Colonic mucosa (tissue), 4 donors: ENCODE measurements at places on chromosomes 6 and 20. TPM values are rescaled to one million over a fixed set of nuclear protein-coding genes. Genes with fewer than 3 reads are reported as not detected.
A peak's percentile ranks its signal among the peaks of the same experiment; 100 is the strongest.

SEL1L2 gene
- not detected for total RNA-seq

GRCh38 chr6:55694148-55694547 is 115.2 kb upstream of the HMGCLL1 start:
- no peaks in the 10 kb centered on the region for H3K4me1 ChIP-seq
- H3K4me3 ChIP-seq, result no peak overlapping the region
- no peaks in the 10 kb centered on the region for H3K36me3 ChIP-seq
- H3K27me3 ChIP-seq, result no peaks in the 10 kb centered on the region

DNA sequence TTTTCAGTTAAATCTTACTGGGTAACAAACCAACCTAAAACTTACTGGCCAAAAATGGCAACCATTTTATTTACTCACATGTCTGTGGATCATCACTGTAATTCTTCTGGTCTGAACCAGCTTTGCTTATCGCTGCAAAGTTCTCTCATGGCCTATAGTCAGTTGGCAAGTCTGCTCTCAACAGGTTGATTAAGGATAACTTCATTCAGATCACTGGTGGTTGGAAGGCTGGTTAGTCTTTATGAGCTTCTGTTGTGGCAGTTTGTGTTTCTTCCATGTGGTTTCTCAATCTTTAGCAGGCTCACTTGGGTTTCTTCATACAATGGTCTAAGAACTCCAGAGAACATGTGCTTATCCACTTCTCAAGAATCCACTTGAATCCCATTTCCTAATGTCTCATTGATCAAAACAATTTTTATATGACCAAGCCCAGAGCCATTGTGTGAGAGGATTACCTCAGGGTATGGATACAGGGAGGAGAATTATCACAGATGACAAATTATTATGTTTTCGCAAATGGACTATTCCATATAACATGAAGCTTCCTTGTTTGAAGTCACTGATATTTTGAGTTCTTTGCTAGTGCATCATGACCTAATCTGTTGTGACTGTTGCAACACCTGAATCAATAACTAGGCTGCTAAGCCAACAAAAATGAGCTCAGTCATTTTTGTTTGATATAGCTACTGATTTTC is 155.4 kb upstream of the BMP2 start:
- no peak for DNase-seq
- H3K4me1 ChIP-seq, result no peaks in the 10 kb centered on the region
- H3K4me3 ChIP-seq, result no peak overlapping the region
- no peaks in the 10 kb centered on the region for H3K27me3 ChIP-seq
- no peaks in the 10 kb centered on the region for H3K36me3 ChIP-seq

GRCh38 chr20:63896264-63897105 is 1.6 kb downstream of the DNAJC5 start:
- peak; percentile 74 for DNase-seq
- H3K27me3 ChIP-seq, result no peaks in the 10 kb centered on the region
- no peaks in the 10 kb centered on the region for H3K36me3 ChIP-seq
- peak overlapping the region; percentile 56 for H3K4me3 ChIP-seq
- peak overlapping the region; percentile 91 for H3K27ac ChIP-seq
- peaks cover 9% of the 10 kb centered on the region for H3K4me1 ChIP-seq

DNA sequence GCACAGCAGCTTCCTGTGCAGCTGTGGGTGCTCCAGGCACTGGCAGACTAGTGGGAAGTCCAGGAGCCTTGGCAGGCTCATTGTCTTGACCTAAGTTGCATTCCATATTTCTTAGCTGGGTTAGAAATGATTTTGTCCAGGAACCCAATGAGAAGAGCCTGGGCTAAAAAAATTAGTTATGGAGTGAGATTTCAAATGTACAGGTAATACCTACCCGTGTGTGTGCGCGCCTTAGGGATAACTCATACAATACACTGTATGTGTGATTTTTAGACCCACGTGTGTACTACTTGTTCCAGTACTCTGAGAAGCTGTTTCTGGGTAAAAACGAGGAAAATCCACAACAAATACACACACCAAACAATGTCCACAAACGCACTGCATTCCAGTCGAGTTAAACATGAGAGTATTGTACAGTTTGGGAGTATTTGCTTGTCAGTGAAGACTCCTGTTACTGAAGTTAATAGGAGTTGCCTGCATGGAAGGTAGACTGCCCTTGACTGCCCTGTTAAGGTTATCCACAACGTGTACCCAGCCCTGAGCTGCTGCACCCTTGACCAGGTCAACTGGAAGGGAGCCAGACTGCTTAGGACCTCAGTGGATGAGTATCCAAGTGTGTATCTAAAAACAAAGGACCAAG is 1.4 kb downstream of the PAQR8 start:
- peaks cover 4% of the 10 kb centered on the region for H3K4me1 ChIP-seq
- H3K27ac ChIP-seq, result peak overlapping the region; percentile 73
- peak; percentile 47 for DNase-seq
- no peaks in the 10 kb centered on the region for H3K36me3 ChIP-seq
- H3K27me3 ChIP-seq, result no peaks in the 10 kb centered on the region
- peak overlapping the region; percentile 65 for H3K4me3 ChIP-seq

GRCh38 chr6:31900917-31901414 is 920 bp downstream of the ZBTB12 start:
- H3K27me3 ChIP-seq, result no peaks in the 10 kb centered on the region
- peak overlapping the region; percentile 50 for H3K4me3 ChIP-seq
- DNase-seq, result peak; percentile 47
- H3K27ac ChIP-seq, result peak overlapping the region; percentile 82

LHFPL5 gene
- not detected for total RNA-seq

- no peak overlapping the region for H3K27ac ChIP-seq
- H3K36me3 ChIP-seq, result no peaks in the 10 kb centered on the region
- DNase-seq, result no peak
Observed at GRCh38 chr6:24969343-24969860, 33.6 kb upstream of the RIPOR2 start.

DNA sequence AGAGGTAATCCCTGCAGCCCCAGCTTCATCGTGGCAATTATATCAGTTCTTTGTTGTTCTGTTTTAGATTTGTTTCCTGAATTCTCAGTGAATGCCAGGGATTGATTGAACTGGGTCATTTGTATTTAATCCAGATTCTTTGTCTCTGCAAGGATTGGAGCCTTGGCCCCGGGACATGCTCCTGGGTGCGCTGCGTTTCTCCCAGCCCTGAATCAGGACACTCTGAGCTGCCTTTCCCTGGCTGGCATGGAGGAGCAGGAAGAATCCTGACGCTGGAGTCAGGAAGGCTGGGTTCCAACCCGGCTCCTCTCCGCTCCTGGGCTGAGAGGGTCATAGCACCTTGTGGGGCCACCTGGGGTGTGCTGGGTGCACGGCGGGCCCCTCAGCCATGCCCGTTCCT is 545.6 kb downstream of the QKI start:
- H3K4me3 ChIP-seq, result no peak overlapping the region
- no peaks in the 10 kb centered on the region for H3K4me1 ChIP-seq
- DNase-seq, result no peak
- H3K36me3 ChIP-seq, result no peaks in the 10 kb centered on the region

GRCh38 chr20:61903575-61904340 is 161.9 kb downstream of the TAF4 start:
- H3K4me1 ChIP-seq, result no peaks in the 10 kb centered on the region
- H3K27ac ChIP-seq, result no peak overlapping the region
- no peaks in the 10 kb centered on the region for H3K36me3 ChIP-seq

TINAG gene
- total RNA-seq, result 45.2 TPM

PPIL6 gene
- total RNA-seq, result 1.5 TPM

PNLDC1 gene
- total RNA-seq, result not detected

DNA sequence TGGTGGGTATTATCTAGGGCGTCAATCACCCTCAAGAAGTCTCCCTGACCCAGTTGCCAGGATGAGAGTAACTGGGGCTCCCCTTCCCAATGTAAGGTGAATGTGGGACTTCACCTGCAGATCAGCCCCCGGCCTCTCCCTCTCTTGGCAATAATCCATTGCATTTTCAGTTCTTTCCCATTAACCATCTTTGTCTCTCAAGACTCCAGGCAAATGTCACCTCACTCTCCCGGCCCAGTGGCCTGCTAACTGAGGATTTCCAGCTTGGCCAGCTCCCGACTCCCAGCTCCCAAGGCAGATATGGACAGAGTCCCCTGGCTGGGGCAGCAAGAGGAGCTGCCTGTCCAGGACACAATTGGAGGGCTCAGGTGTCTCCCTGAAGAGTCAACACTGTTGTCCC is 7.3 kb downstream of the ETV7 start:
- H3K4me1 ChIP-seq, result no peaks in the 10 kb centered on the region
- H3K36me3 ChIP-seq, result no peaks in the 10 kb centered on the region
- DNase-seq, result no peak
- H3K4me3 ChIP-seq, result no peak overlapping the region
- no peaks in the 10 kb centered on the region for H3K27me3 ChIP-seq

DNA sequence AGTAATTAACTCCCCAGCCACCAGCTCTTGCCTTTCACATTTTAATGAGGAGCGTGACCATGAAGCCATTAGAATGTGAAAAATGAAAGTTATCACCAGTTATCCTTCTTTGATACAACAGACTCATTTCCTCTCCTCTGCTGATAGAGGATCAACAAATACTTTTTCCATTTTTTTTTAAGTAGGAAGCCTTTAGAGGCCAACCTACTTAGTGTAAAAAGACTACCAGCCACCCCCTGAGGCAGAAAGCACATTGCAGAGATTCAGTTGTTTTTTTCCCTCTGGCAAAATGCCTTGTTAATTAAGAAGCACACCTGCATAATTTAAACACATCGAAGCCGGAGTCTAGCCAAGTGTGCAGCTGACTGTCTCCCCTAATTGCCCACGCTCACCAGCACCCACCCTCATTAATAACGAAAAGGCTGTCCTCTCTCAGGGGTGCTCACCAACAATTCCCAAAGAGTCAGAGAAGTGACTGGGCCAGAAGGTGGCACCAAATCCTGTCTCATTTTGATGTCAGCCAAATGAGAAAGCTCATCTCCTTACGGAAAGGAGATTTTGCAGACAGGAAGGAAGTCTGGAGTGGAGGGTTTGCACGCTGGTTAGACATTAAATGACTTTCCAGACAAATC is 60.9 kb upstream of the MC3R start:
- H3K27ac ChIP-seq, result no peak overlapping the region
- DNase-seq, result no peak
- no peak overlapping the region for H3K4me3 ChIP-seq
- no peaks in the 10 kb centered on the region for H3K27me3 ChIP-seq
- H3K4me1 ChIP-seq, result no peaks in the 10 kb centered on the region
- no peaks in the 10 kb centered on the region for H3K36me3 ChIP-seq

JAG1 gene
- total RNA-seq, result 66.5 TPM

GRCh38 chr6:157167837-157168236 is 155.5 kb downstream of the TMEM242 start:
- H3K4me3 ChIP-seq, result no peak overlapping the region
- no peaks in the 10 kb centered on the region for H3K36me3 ChIP-seq
- H3K27me3 ChIP-seq, result no peaks in the 10 kb centered on the region

- H3K27me3 ChIP-seq, result no peaks in the 10 kb centered on the region
- H3K4me3 ChIP-seq, result no peak overlapping the region
- no peak for DNase-seq
- H3K4me1 ChIP-seq, result no peaks in the 10 kb centered on the region
- no peaks in the 10 kb centered on the region for H3K36me3 ChIP-seq
Observed at GRCh38 chr6:128725271-128726233, 157.4 kb upstream of the LAMA2 start.

CHRNA4 gene
- 0.05 TPM for total RNA-seq

CLIC5 gene
- 72.8 TPM for total RNA-seq

DNA sequence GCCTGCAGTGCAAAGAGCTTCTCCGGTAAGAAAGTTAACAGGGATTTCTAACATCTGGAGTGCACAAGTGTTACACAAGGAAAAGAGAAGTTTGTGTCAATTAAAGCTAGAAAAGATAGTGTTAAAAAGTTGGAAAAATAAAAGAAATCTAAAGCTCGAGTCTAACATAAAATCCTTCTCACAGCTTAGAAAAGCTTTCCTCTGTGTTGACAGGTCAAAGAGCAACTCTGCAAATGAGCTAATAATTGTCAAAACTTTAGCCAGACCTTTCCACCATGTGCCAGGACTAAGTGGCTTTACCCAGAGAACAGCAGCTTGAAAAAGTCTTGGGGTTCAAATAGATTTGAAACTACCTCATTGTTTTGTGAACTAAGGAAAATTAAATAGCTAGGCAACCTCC is 14.8 kb downstream of the PTPRK start:
- no peaks in the 10 kb centered on the region for H3K36me3 ChIP-seq
- H3K4me1 ChIP-seq, result peaks cover 21% of the 10 kb centered on the region
- peak overlapping the region; percentile 72 for H3K27ac ChIP-seq
- H3K27me3 ChIP-seq, result no peaks in the 10 kb centered on the region
- no peak for DNase-seq
- no peak overlapping the region for H3K4me3 ChIP-seq

DNA sequence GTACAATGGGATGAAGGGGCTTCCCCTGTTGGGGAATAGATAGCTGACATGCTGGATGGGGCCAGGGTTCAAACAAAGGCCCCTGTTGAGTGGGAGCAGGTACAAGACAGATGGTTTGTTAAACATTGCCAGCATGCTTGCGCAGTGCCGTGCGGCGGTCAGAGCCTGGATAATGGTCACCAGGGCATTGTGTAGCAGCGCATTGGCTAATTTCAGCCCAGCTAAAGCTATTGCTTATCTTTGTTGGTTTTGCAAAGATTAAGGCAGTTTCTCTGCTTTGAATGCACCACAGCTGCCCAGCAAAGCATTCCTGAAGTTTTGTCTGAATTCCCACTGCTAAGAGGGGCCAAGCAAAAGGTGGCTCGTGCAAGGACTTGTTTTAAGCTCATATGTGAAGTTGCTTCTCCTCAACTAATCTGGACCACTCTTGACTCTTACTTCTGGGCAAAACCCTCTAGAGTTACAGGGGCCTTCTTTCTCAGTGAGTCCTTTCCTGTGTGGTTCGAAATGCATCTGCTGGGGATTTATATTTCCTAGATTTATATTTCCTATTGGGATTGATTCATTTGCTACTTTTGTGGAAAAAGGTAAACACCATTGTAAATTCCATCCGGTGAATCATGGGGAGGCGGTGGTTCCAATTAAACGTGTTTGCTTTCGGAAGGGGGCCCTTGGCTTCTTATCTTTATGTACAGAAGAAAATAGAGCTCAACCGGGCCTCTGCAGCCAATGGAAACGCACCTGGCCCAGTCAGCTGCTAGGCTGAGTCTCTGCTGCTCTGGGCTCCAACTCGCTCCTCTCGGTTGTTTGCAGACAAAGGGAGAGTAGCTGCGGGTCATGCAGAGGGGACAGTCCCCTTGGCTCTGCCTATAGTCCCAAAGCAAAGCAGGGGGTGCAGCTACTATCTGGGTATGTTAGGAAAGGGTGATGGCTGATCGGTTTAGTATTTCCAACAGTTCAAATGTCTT is 72.1 kb downstream of the FOXA2 start:
- no peaks in the 10 kb centered on the region for H3K36me3 ChIP-seq
- DNase-seq, result peak; percentile 87
- no peak overlapping the region for H3K4me3 ChIP-seq
- H3K4me1 ChIP-seq, result no peaks in the 10 kb centered on the region

- no peaks in the 10 kb centered on the region for H3K4me1 ChIP-seq
- no peaks in the 10 kb centered on the region for H3K36me3 ChIP-seq
- H3K27me3 ChIP-seq, result no peaks in the 10 kb centered on the region
- no peak overlapping the region for H3K27ac ChIP-seq
Observed at GRCh38 chr6:73134588-73134987, 90.7 kb downstream of the KHDC1L start.

GRCh38 chr20:52275181-52275691 is 83.7 kb upstream of the ZFP64 start:
- no peaks in the 10 kb centered on the region for H3K4me1 ChIP-seq
- H3K27ac ChIP-seq, result no peak overlapping the region
- no peaks in the 10 kb centered on the region for H3K36me3 ChIP-seq
- no peaks in the 10 kb centered on the region for H3K27me3 ChIP-seq
- no peak for DNase-seq
- no peak overlapping the region for H3K4me3 ChIP-seq
